ENCODE measurements at places on chromosomes 7 and 10.

- DNase-seq, result no peak
These were observed 60.1 kb upstream of the CARD11 start for GRCh38 chr7:3103614-3104398.

GRCh38 chr7:82760074-82760473 is 316.5 kb upstream of the CACNA2D1 start:
- DNase-seq, result no peak

- no peak for DNase-seq
These were observed 74.5 kb downstream of the INSIG1 start for GRCh38 chr7:155371884-155372781.

DNA sequence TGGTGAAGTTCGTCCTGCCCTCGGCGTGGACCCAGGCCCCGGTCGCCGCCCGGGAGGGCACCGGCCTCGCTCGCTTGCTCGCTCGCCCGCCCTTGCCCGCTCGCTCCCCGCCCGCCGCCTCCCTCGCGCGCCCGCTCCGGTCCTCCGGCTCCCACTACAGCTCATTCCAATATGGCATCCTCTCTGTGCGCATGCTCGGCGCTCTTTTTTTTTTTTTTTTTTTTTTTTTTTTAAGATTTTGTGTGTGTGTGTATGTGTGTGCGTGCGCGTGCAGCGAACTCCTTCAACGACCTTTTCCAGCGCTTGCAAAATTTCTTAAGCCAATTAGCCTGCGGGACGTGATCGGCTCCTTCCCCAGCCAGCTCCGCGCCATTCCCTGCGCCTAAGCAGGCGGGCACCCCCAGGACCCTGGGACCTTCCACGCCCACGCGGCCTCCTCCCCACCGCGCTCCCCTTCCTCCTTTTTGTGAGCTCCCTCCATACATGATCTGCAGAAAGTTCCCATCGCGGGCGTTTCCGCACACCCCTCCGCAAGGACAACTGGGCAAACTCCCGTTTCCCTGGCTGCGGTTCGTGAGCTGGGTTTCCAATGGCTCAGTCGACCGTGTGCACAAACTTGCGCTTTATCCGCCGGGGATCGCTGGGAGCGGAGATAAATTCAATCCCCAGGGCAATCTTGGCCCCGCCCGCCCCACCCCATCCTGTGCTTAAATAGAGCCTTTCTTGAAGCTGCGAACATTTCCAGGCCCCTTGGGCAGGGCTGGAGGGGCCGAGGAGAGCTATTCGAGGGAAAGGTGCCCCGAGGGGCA is at the start of gene SFMBT2:
SFMBT2 (minus strand) TSS at position 173 of the 809 bp plus-strand sequence. CDS start 29,136 bp downstream, outside the sequence.
- DNase-seq, result peak; percentile 48

- no peak for DNase-seq
These were observed 23.3 kb upstream of the PARD3 start for GRCh38 chr10:34838366-34838900.

Measured in stimulated activated CD8-positive, alpha-beta memory T cell treated with anti-CD3 and anti-CD28 coated beads, Interleukin-4, amount 100 ng/mL, for 24 hours (primary cell).